ENCODE measurements at places on chromosomes 1 and 21.

DNA sequence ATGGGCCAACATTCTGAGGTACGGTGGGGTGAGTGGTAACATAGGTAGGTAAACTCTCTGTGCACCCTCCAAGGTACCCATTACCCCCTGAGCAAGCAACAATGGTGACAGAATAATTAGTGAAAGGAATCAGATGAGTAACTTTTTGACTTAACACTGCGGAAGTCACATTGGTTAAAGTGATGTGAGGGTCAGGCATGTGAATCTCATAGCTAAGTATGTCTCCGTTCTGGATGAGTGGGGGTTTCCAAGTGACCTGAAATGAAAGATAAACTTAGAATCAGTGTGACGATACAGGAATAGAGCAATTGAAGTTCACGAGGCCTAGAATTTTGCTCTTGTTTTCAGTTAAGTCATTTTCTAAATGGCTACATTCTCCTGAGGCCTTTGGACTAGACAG, 311.7 kb downstream of the KCTD3 start:
- no peak for DNase-seq

GRCh38 chr1:223421676-223422075, 28.5 kb downstream of the CCDC185 start:
- no peak for DNase-seq

DNA sequence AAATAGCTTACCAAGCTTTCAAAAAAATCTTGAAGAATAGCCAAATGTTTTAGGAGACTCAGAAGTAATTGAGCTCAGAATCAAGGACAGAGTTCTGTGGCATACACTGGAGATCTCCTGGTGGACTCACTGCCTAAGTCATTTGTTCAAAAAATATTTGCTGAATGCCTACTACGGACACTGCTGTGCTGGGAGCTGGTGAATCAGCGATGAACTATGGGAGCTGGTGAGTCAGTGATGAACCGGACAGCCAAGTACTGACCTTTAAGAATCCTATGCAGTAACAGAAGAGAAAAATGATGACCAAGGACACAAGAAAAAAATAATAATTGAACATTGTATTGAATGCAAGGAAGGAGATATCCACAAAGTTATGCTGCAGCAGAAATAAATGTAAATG, 717.9 kb upstream of the CXADR start:
- DNase-seq: no peak

- DNase-seq: no peak
Measured at GRCh38 chr1:81635816-81636215, 164.9 kb upstream of the ADGRL2 start.

DNA sequence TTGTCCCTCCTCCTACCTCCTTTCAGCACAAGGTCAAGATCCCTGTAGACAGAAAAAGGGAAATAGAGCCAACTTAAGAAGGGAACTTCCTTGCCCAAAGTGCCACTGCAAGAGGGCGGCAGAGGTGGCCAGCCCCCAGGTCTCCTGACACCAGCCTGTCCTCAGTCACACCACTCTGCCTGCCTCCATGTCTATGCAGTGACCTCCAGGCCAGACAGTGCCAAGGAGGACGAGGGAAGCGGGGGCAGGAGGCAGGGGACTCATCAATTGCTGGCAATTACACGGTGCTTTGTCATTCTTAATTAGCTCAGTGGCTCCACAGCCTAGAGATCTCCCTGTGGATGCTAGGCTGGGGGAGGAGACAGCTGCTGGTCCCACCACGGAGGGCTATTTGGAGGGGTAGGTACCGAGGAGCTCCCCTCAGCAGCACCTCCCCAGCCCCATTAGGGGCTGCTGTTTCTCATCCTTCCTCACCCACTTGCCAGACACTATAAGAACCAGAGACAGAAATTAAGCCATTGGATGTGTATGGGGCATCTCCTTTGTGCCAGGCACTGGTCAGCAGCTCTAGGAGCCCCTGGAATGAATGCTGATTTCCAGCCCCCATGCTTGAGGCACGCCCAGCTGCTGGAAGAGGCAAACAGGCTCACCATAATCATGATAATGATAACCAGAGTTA, 6.1 kb upstream of the LDLRAP1 start:
- DNase-seq: no peak

DNA sequence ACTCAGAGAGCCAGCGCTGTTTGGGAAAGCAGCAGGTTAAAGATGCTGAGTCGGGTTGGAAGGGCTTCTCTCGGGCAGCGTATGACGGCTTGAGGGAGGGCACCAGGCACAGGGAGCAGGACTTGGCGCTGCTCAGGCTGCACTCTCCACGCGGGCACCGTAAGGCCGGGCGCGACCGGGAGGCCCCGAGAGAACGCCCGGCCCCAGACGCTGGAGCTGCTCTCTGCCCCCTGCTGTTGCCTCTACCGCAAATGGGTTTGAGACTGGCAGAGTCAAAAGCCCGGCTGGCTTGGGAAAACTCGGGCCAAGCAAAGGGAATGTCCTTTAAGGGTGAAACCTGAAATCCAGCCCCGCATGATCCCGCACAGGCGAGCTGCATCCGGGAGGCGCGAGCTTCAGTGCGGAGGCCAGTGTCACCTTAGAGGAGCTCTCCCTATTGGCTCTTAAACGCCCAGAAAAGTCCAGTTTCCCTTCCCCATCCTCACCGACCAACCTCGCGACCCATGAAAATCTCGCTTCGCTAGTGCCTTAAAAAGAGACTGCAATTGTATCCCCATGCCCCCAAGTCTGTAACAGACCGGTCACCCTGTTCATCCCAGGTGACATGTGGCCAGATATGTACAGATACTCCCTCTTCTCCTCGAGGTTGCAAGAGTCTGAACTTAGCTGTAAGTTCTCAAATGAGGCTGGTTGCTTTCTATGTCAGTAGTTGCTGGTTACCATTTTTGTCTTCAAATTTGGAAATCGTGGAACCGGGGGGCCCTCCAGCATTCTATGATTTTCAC, 1.1 kb downstream of the PRRX1 start:
- no peak for DNase-seq

DNA sequence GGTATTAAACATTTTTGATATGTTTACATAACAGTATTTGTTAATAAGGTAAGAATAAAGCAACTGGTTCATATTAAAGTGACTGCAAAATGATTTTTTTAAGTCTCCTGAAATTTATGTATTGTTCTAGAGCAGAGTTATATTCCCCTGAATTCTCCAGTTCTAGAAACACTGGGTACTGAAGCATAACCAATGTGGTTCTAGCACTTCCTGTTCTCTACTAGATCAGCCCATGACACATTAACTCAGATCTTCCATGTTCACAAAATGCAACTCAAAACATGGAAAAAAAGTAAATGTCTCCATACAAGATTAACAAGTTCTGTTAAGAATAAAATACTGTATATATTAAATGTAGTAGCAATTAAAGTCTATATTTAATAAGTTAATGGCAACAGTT, 3.9 kb downstream of the NEGR1 start:
- DNase-seq: no peak

Measured in NCI-H146 (cell line).